ENCODE measurements at places on chromosomes 3 and 15.

DNA sequence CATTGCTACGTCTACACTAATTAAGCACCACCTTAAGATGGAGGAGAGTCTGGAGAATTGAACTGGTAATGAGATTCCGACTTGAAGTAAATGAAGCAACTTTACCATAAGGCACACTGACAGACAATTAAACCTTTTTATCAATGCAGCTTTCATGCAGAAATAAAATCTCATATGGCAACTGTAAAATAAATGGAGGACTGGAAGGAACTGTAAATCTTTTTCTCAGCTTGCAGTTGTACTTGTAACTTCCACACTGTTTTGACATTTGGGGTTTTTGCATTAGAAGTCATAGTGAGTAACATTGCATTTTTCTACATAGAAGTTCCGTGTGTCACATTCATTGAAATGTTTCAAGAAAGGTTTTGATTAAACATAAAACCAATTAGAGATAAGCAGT, 705.3 kb downstream of the NLGN1 start:
- DNase-seq = peak; percentile 11

GRCh38 chr3:27485866-27486265, 1.7 kb upstream of the SLC4A7 start:
- DNase-seq = no peak

DNA sequence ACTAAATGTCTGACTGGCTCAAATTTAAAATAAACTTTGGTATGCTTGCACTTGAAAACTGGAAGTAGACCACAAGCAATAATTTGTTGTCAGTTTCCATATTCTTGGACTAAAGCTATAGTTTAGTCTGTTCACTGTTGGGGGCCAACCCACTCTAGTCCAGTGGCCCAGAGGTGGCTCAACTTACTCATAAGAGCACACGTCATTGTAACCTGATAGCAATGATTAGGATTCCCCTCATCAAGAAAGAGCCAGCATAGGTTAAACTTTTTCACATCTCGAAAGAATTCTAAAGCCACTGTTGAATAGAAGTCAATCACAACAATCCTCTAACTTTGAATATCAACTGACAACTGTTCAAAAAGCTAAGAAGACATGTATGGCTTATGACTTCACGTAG, 147.0 kb downstream of the MEIS2 start:
- DNase-seq = peak; percentile 17

DNA sequence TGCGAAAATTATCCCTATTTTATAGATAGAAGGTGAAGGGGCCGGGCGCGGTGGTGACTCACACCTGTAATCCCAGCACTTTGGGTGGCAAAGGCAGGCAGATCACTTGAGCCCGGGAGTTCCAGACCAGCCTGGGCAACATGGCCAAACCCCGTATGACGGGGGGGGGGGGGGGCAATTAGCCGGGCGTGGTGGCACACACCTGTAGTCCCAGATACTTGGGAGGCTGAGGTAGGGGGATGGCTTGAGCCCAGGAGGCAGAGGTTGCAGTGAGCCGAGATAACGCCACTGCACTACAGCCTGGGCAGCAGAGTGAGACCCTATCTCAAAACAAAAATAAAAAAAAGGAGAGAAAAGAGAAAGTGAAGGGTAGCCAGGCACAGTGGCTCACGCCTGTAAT, 1.4 kb downstream of the AAGAB start:
- DNase-seq = no peak

GRCh38 chr3:52385157-52385556, 59.7 kb downstream of the SEMA3G start:
- peak; percentile 34 for DNase-seq

DNA sequence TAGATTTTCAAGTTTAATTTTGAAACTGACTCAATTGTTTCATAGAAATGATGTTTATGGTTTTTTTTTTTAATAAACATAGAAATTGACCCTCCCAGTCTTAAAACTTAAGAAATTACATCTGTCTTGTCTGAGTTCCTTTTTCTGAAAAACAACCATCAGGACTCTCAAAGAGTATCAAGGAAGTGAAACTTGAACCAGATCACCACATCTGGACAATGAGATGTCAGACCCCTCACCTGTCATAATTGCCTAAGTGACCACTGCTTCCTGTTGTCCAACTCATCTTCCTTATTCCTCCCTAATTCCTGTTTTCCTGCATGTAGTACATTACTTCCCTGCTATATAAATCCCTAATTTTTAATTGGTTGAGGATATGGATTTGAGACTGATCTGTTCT, 441.5 kb upstream of the ARHGEF26 start:
- DNase-seq = no peak

DNA sequence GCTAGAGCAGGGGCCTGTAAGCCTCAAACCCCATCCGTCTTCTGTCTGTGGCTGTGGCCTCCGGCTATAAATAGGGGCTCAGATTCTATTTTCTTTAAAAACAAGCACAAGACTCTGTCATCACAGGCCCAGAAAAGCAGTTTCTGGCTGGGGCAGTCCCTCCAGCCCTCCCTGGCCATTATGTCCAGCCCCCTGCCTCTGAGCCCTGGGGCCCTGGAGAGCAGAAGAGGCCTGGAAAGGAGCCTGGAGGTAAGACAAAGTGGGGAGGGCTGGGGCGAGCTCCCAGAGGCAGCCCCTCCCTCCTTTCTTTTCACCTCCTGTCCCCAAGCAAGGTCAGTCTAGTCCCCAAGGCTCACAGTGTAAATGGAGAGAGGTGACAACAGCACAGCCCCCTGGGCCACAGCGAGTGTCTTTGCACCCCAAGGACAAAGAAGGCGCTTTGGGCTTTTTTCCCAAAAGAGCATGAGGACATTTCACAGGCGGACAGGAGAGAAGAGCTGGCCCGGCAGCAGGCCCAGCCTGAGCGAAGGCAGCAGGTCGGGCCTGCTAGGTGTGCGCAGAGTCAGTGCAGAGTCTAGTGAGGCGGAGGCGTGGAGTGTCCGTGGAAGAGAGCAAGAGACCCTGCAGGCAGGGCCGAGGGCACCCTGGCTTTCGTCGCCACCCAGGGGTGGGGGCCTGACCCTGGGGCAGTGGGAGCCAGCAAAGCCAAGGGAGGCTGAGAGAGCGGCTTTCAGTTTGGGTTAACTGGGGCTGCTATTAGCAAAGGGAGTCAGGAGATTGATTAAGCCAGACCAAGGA, 188.3 kb downstream of the TBC1D2B start:
- DNase-seq = peak; percentile 45

DNA sequence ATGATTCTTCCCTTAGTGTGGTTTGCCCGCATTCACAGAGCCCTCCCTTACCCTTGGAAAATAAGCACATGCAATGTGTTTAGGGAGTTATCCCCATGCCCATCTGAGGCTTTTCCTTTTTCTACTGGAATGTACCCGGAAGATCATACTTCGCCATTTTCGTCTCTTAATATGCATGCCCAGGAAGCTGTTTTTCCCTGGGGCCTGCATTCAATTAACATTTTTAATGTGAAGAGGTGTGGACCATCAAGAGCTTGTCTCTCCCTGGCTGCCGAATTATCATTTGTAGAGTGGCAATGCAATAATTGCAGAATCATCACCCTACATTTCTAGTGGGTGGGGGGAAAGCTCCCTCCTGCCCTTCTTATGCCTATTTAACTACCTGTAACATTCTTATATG, 976.3 kb downstream of the DIPK2A start:
- DNase-seq = no peak

DNA sequence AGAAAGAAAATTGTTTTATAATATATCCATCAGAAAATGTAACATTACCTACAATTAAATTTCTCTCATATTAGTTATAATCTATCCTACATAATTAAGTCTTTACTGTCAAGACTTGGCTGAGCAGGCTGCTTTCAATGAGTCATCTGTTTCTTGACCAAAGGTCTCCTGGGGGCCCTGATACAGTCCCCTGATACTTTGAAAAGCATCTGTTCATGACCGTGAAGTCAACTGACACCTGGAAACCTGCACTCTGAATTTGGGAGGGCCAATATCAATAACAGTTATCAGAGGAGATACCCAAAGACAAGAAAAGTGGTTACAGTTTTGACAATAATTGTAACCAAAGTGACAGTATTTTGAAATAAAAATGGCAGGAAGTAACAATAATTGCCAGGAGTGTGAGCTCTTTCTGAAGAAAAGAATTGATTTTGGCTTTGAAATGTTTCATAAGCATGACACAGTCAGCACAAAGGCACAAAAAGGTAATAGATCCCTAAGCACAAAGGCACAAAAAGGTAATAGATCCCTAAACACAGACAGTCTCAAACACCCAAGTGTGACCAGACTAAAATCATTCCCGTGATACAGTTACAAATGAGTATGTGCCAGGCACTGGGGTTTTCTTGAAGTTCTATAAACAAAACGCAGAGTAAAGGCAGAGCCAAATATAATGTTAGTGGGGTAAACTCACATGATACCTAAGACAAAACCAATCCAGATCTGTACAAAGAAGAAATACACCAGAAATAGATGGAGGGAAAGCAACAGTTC, 260.7 kb downstream of the PLOD2 start:
- DNase-seq = no peak

GRCh38 chr3:15514663-15515340, 6.7 kb downstream of the COLQ start:
- DNase-seq = no peak

DNA sequence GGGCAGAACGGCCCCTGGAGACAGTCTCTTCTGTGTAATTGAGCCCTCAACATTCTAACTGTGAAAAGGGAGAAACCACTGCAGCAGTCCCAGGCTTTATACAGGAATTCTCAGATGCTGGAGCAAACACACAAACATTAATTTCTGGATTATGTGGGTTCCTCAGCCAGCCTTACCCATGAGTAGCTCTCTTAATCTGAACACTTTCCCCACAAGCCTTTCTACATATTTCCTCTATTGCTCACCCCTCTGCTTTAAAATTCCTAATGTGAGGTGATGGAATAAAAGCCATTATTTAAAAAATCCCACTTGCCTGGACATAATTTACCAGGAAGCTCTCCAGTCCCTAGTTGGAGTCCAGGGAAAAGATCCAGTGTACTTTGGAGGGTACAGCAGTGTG, 139.0 kb downstream of the CTNNB1 start:
- DNase-seq = peak; percentile 65

GRCh38 chr3:159771865-159772611, 216.6 kb upstream of the IL12A start:
- DNase-seq = no peak

DNA sequence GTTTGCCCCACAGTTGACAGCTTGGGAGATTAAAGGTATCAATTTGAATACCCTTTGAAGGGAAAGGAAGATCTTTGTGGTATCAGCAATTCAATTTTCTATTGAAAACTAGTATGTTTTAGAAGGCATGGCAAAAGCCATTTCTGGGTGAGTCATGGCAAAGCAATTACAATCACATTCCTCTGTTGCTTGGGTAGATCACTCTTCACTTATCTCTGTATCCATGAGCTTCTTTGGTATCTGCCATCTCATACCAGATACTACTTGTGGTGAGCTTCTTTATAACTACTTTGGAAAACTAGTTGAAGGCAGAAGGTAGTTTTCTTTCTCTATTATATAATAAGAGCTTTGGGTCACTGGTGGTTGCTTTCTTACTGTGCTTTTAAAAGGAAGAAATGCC, 28.3 kb upstream of the LSAMP start:
- DNase-seq = peak; percentile 53

DNA sequence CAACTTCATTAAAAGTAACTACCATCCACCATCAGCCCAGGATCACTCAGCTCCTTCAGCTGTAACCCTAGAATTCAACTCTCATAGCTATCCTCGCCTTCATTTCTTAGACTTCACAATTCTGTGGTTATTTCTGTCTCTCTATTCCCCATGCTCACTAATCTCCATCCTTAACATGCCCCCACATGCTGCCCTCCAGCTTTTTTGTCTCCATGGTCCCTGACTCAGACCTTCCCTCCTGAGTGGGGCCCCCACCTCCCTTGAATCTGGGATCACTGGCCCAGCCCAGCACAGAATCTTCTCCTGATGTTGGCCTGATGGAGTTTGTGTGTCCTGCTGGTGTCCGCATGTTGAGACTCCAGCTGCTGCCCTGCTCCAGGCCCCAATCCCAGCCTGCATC, 41.7 kb downstream of the CHST14 start:
- no peak for DNase-seq

DNA sequence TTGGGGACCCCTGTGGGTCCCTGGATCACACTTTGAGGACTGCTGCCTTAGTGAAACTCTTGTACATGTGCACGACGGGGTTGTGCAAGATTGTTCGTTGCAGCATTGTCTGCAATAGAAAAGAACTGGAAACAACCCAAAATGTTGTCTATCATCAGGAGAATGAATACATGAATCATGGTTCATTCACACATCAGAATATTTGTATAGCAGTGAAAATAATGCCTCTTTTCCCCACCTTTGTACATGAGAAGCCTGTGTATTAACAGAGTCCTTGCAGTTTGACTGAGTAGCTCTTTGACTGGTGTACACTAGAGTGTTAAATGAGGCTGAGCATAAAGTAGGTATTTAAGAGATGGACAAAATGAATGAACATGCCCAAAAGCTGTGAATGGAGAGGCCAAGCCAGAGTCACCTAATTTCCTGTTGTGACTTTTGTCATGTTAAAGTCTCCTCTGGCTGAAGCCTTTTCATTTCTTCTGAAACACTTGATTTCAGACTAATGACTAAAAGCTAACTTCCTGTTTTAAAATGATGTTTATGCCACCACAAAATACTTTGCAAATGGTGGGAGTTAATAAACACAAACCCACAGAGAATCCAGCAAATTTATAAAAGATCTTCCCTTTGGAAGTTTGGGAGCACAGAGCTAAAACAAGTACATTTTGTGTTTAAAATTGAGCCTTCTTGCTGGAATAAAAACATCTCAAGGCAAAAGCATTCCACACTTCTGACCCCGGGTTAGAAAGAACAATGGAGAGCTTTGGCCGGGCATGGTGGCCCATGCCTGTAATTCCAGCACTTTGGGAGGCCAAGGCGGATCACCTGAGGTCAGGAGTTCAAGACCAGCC, 20.6 kb upstream of the USP3 start:
- no peak for DNase-seq

GRCh38 chr3:132183811-132184210, 133.4 kb upstream of the ACP3 start:
- no peak for DNase-seq

DNA sequence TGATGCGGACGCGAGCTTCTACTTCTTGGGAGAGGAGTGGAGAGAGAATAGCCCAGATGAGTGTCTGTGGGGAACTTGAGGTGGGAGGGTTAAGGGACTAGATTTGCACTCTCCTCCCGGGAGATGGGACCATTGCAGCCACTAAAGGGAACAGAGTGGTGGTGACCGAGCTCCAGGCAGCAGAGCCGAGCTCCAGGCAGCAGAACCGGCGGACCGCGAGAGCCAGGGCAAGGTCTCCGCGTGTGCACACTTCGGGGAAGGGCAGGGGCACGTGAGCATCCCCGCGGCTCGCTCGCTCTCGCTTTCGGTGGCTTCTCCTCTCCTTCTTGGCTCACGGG, 1.1 kb downstream of the IGDCC3 start:
- DNase-seq = no peak

GRCh38 chr15:56187665-56188064, 56.0 kb downstream of the RFX7 start:
- no peak for DNase-seq

- DNase-seq = no peak
Measured at GRCh38 chr3:44529927-44530326, 25.1 kb upstream of the ZKSCAN7 start.

GRCh38 chr15:38660738-38661137, 96.1 kb upstream of the RASGRP1 start:
- no peak for DNase-seq

All from fibroblast of skin of right biceps (primary cell).